Stimulated activated CD4-positive, alpha-beta T cell treated with anti-CD3 and anti-CD28 coated beads, Interleukin-12 subunit alpha, Interleukin-12 subunit beta, amount 100 ng/mL, for 48 hours (primary cell): ENCODE measurements at places on chromosomes 4 and X.

GRCh38 chr4:41129128-41129754, 85.1 kb downstream of the APBB2 start:
- DNase-seq: no peak

- DNase-seq: no peak
Observed at GRCh38 chrX:10483191-10483831, 137.1 kb downstream of the MID1 start.

DNA sequence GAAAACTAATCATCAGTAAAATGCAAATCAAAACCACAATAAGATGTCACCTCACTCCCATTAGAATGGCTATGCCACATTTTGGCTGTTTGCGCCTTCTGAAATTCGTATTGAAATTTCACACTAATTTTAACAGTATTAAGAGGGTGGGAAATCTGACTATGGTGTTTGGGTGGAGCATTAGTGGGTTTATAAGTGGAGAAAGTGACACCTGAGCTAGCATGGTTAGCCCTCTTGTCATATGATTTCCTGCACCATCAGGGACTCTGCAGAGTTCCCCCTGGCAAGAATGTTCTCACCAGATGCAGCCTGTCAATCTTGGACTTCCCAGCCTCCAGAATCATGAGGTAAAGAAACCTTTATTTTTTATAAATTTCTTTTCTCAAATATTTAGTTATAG, 31.6 kb upstream of the BRWD3 start:
- no peak for DNase-seq

GRCh38 chr4:104489731-104490095, 5.0 kb downstream of the CXXC4 start:
- DNase-seq: no peak
